ENCODE measurements at places on chromosomes 12 and 14.

DNA sequence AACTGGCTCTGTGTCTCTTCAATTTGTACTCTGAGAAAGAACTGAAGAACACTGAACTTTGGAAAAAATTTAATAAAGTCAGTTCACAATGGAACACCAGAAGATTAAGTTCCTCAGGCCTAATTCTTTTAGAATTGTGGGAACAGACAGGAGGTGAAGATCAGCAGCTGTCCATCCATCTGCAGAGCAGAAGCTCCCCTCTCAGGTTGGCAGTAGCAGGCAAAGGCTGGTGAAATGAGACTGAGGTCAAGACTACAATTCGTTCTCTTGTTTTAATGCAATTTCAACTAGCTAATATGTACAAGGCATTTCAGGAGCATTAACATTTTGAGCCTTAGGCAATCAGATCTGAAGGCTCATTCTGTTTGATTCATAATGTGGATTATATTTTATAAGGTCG, 10.3 kb upstream of the TRHDE start:
- no peak for DNase-seq

- DNase-seq = no peak
These were observed 1.2 kb upstream of the GIT2 start for GRCh38 chr12:109997393-109997792.

DNA sequence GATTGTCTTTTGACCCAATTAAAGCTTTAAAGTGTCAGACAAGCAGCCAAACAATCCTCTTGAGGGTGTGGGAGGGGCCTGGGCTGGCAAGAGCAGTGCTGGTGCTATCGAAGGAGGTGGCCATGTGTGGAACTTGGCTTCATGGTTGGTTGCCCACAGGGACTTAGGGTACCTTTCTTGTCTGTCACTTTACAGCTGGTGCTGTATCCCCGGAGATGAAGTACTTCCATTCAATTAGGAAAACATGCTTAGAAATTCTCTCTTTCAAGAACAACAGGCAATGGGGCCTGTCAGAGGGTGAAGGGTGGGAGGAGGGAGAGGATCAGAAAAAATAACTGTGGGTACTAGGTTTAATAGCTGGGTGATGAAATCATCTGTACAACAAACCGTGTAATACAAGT, 86.5 kb downstream of the DAAM1 start:
- DNase-seq = no peak

DNA sequence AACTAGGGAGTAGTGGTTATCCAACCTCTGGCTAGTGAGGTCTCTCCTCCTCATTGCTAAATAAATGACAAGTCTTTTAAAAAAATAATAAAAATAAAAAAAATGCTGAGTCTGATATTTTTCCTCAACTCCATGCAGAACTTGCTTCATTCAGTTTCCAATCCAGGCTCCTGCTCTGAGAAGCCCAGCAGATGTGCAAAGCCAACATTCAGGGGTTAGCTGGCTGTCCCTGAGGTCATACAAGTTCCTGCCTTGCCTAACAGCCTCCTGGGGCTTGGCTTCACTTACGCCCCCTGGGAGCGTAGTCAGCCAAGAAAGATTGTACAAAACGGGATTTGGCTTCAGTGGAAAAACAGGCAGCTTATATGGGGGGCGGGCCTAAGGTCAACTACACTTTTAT, 23.3 kb downstream of the RTRAF start:
- no peak for DNase-seq

DNA sequence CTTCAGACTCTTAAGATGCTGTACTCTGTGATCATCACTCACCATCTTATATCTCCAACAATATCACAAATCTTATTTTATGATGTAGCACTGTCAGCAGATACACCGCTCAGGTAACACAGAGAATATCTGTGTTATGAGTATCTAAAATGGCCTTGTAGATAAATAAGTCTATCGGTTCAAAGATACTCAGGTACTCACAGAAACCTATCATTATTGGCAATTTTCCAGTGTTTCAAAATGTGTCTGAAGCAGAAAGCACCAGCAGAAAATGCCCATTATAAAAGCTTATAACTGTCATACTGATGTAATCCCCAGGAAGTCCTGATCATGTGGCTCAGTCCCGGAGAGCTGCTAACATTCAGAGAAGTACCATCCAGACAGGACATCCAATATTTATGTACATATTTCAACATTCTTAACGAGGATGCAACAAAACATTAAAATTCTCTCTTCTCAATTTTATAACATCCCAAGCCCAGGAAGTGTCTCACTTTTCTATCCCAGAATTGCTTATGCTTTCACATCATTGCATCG, 190.7 kb upstream of the LMNTD1 start:
- no peak for DNase-seq

DNA sequence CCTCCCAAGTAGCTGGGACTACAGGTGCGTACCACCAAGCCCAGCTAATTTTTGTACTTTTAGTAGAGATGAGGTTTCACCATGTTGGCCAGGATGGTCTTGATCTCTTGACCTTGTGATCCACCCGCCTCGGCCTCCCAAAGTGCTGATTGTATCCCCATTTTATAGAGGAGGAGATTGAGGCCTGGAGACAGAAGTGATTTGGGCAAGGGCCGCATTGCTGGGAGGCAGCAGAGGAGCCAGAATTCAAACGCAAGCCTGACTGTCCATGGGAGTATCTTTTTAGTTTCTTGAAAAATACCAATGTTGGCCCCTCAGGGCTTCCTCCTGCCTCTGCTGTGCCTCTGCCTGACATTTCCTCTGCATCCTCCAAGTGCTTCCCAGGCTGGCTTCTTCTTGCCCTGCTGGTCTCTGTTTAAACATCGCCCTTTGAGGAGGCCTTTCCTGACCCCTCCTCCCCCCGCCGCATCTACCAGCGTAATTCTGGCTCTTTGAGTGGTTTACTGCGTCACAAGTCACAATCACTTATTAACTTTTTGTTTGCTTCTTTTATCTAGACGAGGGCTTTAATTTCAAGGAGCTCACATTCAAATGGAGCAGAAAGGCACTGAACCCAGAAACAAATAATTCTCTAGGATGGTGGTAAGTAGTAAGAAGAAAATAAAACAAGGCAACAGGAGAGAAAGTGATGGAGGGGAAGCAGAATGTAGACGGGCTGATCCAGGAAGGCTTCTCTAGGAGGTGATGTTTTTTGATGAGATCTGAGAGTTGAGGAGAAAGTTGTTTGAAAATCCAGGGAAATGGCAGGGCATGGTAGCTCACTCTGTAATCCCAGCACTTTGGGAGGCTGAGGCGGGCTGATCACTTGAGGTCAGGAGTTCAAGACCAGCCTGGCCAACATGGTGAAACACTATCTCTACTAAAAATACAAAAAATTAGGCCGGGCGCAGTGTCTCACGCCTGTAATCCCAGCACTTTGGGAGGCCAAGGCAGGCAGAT, 91.0 kb upstream of the MED13L start:
- no peak for DNase-seq

GRCh38 chr14:70658899-70659298, 17.2 kb downstream of the TTC9 start:
- DNase-seq = no peak

GRCh38 chr14:69543341-69544115, 31.1 kb downstream of the CCDC177 start:
- DNase-seq = peak; percentile 9

- DNase-seq = no peak
These were observed 229.8 kb downstream of the ALX1 start for GRCh38 chr12:85509857-85510256.

DNA sequence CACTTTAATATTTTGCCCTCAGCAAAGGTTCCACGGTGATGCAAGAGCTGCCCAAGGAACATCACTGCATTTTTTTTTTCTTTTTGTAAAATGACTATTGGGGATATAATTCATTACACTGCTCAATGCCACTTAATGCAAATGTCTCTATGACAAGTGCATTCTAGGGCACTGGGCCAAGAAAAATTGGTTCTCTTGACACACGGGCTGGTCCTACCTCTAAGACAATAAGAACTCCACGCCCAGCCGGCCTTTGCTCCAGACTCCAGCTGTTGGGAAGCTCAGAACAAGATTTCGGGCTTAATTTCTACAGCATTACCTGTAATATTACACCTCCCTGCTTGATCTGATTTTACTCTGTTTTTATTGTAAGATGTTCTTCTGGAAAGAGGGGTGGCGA, 48.8 kb upstream of the VRK1 start:
- DNase-seq = no peak

GRCh38 chr12:49875115-49875720, 28.5 kb downstream of the FAIM2 start:
- DNase-seq = no peak

- no peak for DNase-seq
These were observed 1441.9 kb upstream of the FLRT2 start for GRCh38 chr14:84087986-84088531.

DNA sequence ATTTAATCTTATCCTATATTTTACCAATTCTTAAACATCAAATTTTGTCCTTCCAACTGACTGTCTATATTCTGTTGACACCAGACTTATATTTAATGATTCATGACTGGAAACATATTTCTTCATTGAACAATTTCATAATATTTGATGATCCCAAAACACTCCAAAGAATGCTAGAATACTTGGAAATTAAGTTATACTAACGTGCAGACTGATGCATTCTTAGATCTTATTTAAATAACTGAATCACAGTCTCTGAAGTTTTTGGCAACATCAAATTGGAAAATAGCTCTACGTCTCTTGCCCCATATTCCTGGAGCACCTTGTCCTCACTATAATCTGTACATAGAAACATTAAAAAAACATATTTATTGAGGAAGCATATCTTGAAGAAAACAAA, 127.4 kb downstream of the HMGA2 start:
- no peak for DNase-seq

DNA sequence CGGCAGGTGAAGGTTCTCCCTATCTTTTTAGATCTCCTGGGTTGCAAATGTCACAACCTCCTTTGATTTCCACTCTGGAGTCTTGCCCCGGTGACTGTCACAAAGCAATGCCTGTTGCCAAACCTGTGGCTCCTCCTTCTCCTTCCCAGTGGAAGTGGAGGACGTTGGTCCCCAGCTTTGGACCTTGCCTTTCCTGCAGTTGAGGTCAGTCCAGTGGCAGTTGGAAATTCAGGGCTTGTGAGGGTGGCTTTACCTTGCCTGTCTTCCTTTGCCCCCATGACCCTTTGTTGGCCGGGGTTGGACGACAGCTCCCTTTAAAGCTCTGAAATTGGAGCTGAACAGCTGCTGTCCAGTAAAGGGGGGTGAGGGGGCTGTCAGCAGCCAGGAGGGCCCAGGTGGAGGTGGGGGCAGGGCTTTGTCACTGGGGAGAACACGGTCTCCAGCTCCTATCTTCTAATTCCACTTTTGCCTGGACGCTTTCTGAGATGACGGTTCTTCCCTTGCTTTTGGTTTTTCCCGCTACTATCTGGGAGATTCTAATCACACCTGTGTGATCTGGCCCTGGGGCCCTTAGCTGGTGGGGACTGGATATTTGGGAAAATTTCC, 4.1 kb downstream of the TEAD4 start:
- DNase-seq = no peak

DNA sequence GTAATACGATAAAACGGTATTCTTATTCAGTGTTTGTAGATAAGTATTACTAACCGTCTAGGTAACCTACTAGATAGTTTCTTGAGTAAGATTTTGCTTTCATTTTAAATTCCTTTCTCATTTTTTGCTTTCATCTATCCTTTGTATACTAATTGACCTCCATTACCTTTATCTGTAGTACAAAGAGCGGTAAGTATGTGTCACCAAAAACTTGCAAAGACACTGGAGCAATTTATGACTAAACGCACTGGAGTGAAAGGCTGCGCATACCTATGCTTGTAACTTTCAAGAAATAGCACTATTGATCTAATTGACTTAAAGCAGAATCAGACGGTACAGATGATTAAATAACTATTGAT, 1.7 kb downstream of the ARHGAP5 start:
- DNase-seq = no peak

DNA sequence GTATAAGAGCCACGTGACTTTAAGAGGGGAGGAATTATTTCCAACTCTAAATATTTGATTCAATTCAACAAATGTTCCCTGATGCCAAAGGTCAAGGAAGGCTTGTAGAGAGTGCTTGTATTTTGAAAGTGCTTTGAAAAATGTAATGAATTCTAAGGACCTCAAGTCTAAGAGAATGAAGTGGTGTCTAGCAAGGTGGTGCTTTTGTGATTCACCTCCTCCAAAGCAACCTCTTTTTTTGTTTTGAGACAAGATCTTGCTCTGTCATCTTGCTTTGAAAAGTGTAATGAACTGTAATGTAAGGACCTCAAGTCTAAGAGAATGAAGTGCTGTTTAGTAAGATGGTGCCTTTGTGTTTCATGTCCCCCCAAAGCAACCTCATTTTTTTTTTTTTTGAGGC, 13.7 kb downstream of the AK7 start:
- no peak for DNase-seq

- no peak for DNase-seq
These were observed 64.2 kb downstream of the LGR5 start for GRCh38 chr12:71503579-71504391.

DNA sequence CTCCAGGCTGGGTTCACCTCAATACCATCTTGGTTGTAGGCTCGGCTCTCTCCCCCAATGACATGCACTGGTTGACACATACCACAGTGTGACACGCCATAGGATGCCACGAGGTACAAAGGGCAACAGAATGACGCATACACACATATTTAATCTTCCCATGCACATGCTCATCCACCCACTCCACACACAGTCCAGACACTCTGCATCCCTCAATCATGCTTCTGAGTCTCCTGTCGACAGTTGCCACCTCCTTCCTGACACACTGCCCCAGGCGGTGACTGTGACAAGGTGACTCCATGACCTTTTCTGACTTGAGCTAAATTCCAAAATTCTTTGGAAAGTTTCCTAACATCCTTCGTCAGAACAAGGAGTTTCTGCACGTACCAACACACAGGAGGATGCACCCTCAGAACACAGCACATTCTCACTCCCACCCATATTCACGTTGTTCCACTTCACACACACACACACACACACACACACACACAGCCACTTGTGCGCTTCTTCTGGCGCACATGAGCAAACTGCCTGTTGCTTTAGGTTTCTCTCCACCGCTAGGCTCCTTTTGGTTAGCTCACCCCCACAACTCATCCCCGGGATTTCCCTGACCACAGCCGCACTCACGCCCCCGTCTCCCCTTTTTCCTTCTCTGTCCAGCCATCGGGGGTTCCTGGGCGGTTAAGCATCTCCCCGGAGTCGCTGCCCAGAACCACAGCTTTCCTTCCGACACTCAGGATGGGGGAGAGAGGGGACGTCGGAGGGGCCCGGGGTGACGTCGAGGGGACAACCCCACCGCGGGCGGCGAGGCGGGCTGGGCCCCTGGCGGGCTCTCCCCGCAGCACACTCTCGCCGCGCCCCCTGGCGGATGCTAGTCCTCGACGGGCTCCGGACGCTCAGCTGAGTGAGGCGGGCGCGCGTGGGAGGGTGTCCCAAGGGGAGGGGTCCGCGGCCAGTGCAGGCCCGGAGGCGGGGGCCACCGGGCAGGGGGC, 536 bp upstream of the WNT1 start:
- peak; percentile 81 for DNase-seq

DNA sequence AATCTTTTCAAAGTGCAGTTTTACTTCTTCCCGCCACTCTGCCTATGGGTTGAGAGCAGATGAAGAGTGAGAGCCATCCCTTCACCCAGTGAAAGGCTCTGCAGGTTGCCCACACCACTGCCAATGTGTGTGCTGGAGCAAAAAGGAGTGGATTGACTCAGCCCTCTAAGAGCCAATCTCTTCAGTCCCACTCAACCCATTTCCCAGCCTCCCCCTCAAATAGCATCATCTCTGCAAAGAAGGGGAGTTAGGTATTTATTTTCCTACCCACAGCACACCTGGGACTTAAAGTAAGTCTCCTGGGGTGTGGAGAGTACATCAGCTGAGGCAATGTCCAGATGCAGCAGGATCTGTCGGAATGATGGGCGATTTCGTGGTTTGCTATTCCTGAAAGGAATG, 15.3 kb downstream of the MAP3K12 start:
- no peak for DNase-seq
